GM04503 (cell line): ENCODE measurements at places on chromosomes 7 and 10.

GRCh38 chr10:28938745-28939144, 261.4 kb downstream of the BAMBI start:
- DNase-seq = no peak

GRCh38 chr7:132677918-132678317, 101.6 kb upstream of the PLXNA4 start:
- DNase-seq = no peak

DNA sequence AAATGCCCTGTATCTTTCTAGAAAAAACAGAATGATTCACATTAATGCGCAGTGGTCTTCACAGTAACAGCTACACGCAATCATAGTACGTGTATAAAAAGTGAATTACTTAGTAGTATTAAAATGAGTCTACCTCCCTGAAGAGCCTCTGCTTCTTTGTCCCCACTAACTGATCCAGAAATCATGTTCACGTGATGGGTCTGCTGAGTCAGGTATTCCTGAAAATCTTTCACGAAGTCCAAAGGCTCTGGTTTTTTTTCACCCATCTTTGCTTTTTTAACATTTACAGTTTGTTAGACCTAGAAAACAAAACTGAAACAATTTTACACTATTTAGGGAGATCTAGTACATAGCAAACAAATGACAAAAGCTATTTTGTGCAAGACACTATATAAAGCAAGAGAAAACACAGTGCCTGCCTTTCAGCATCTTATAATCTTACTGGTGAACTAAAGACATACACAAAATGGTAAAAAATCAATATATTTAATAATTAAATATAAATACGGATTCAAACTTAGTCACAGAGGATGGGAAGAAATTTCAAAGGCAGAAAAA, 10.2 kb downstream of the IKZF5 start:
- no peak for DNase-seq

DNA sequence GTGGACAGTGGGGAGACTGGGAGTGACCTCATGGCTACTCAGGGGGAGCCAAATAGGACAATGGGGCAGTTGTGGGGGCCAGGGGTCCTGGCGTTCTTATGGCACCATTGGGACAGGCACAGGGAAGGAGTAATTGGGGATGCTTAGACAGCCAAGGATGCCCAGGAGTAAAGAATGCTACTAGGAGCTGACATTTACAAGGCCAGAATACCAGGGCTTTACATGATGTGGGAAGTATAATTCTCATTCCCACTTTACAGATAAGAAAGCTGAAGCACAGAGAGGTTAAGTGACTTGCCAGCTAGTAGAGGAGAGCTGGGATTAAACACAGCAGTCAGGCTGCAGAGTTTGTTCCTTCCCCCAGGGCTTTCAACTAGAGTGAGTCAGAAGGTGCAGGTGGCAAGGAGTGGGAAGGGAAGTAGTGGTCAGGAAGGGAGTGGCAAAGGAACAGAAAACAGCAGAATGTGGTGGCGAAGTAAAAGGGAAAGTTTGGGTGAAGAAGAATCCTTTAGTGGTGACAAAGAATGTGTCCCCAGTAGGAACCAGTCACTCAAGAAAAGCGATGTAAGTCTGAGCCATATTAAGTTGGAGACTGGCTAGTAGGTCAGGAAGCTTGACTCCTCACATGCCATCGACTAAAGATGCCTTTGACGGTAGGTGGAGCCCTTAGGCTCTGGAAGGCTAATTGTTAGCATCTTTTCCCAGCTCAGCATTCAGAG, 32.8 kb downstream of the CPVL start:
- DNase-seq = no peak

DNA sequence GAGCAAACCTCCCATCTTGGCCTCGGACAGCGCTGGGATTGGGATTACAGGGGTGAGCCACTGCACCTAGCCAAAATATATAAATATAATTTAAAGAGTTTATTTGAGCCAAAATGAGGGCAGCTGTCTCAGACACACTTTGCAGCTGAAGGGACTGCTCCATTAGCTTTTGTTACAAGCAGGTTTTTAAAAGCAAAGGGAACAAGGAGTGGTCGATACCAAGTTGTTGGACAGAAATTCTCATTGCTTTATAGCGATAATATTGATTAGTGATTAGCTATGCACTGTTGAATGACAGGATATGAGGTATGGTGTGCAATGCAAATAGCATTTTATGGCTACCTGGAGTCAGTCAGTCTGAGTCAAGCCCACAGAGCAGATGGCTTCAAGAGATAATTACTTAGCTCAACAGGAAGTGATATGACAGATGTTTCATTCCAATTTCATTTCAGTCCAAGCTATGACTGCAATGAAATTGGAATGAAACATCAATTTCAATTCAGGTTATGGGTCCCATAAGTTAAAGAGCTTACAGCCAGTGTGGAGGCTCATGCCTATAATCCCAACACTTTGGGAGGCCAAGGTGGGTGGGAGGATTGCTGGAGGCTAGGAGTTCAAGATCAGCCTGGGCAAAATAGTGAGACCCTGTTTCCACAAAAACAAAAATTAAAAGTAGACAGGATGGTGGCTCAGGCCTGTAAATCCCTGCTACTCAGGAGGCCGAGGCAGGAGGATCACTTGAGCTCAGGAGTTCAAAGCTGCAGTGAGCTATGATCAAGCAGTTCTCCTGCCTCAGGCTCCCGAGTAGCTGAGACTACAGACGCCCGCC, 23.1 kb downstream of the TYW1 start:
- DNase-seq = no peak

GRCh38 chr7:69651101-69651590, 52.9 kb downstream of the AUTS2 start:
- DNase-seq = no peak
